Uterus (tissue), 4 donors: ENCODE measurements at places on chromosomes 3 and 15. TPM values are rescaled to one million over a fixed set of nuclear protein-coding genes. Genes with fewer than 3 reads are reported as not detected.

DNA sequence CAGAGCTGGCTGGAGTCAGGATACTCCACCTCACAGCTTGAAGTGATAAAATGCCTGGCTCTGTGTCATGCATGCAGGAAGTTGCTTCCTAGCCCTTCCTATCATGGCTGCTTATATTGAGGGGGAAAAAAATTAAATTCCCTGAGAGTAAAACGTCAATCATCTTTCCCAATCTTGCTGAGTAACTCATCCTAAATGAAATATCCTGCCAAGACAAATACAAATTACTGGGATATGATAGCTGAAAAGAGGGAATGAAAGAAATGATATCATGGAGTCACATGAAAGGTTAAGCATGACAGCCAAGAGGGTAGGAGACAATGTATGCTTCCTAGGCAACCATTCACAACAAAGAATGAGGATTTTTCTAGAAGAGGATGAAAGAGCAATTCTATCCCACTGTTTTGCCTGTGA, 110.6 kb downstream of the ABI3BP start:
- DNase-seq = no peak

Gene SIDT1
- total RNA-seq = not detected

GRCh38 chr3:182920515-182921084, 59.7 kb downstream of the DCUN1D1 start:
- no peak for DNase-seq

Gene MUC13
- 0.51 TPM for total RNA-seq

GRCh38 chr15:24078310-24079029, 391.4 kb upstream of the NDN start:
- no peak for DNase-seq

Gene BOC
- total RNA-seq = 103 TPM
